ENCODE measurements at places on chromosomes 13 and 19. TPM values are rescaled to one million over a fixed set of nuclear protein-coding genes. Genes with fewer than 3 reads are reported as not detected.

DAND5 gene
- not detected for total RNA-seq

ZNF284 gene
- total RNA-seq: 3.0 TPM

DNASE2 gene
- total RNA-seq: 29.3 TPM

KLK3 gene
- total RNA-seq: not detected

KRTDAP gene
- total RNA-seq: not detected

APOC4 gene
- total RNA-seq: not detected

ZNF610 gene
- not detected for total RNA-seq

ZNF470 gene
- total RNA-seq: 2.6 TPM

HIPK4 gene
- total RNA-seq: not detected

RASAL3 gene
- total RNA-seq: not detected

CGB7 gene
- 2.0 TPM for total RNA-seq

HOOK2 gene
- 10.8 TPM for total RNA-seq

SKA3 gene
- 21.3 TPM for total RNA-seq

SLC1A6 gene
- not detected for total RNA-seq

CAMSAP3 gene
- total RNA-seq: not detected

ZNF439 gene
- 0.78 TPM for total RNA-seq

SHISA2 gene
- total RNA-seq: not detected

ZNF564 gene
- total RNA-seq: 4.5 TPM

SERPINE3 gene
- total RNA-seq: not detected

SLC6A16 gene
- total RNA-seq: 0.46 TPM

ZNF816 gene
- 3.1 TPM for total RNA-seq

C19orf25 gene
- total RNA-seq: 38.5 TPM

ZNF729 gene
- not detected for total RNA-seq

ZNF835 gene
- not detected for total RNA-seq

SLC8A2 gene
- total RNA-seq: not detected

ACOD1 gene
- total RNA-seq: not detected

KLK2 gene
- total RNA-seq: not detected

CACNG8 gene
- 0.35 TPM for total RNA-seq

S1PR5 gene
- total RNA-seq: 1.9 TPM

FOSB gene
- total RNA-seq: 35.4 TPM

PSG1 gene
- 6.3 TPM for total RNA-seq

PRR19 gene
- total RNA-seq: 1.2 TPM

CCDC194 gene
- total RNA-seq: not detected

ZNF44 gene
- 7.0 TPM for total RNA-seq

ZNF787 gene
- 28.9 TPM for total RNA-seq

ZNF850 gene
- total RNA-seq: 1.7 TPM

PNMA8A gene
- 13.2 TPM for total RNA-seq

SPINT2 gene
- 3.5 TPM for total RNA-seq

ICAM5 gene
- 30.4 TPM for total RNA-seq

DACH1 gene
- not detected for total RNA-seq

OR7A5 gene
- total RNA-seq: not detected

IRGC gene
- not detected for total RNA-seq

KISS1R gene
- not detected for total RNA-seq
